BJ (cell line): ENCODE measurements at places on chromosomes 7 and 10. TPM values are rescaled to one million over a fixed set of nuclear protein-coding genes. Genes with fewer than 3 reads are reported as not detected.

GRCh38 chr7:79619216-79619615, 165.7 kb upstream of the MAGI2 start:
- no peak for DNase-seq

Gene SCRN1
- 81.4 and 107 TPM in 2 replicates for polyA plus RNA-seq

DNA sequence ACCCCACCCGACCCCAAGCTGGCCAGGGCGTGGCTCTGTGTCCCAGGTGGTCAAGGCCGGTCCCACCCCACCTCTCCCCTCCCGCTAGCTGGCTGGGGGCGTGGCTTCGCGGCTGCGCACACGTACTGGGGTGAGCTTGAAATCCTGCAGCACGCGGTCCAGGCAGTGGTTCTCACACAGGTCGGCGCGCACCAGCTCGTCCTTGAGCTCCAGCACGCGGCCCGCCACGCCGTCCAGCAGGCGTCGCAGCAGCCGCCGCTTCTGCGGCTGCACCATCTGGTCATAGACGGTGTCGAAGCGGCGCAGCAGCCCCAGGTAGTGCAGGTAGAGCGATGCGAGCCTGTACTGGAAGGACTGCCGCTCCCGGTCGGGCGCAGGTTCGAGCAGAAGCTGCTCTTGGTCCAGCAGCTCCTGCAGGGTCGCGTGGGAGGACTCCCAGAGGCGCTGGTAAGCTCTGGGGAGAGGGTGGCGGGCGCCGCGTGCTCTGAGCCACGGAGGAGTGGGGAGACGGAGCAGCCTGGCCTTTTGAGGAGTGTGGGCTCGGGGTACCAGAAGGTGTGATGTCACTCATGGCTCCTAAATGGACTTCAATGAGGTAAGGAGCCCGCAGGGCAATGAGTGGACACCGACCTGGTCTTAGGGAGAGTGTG, 5.8 kb downstream of the H2BK1 start:
- DNase-seq, result no peak

GRCh38 chr10:113965683-113966082, 78.0 kb upstream of the ADRB1 start:
- DNase-seq, result no peak

GRCh38 chr7:22900101-22900500, 77.5 kb upstream of the TOMM7 start:
- no peak for DNase-seq

DNA sequence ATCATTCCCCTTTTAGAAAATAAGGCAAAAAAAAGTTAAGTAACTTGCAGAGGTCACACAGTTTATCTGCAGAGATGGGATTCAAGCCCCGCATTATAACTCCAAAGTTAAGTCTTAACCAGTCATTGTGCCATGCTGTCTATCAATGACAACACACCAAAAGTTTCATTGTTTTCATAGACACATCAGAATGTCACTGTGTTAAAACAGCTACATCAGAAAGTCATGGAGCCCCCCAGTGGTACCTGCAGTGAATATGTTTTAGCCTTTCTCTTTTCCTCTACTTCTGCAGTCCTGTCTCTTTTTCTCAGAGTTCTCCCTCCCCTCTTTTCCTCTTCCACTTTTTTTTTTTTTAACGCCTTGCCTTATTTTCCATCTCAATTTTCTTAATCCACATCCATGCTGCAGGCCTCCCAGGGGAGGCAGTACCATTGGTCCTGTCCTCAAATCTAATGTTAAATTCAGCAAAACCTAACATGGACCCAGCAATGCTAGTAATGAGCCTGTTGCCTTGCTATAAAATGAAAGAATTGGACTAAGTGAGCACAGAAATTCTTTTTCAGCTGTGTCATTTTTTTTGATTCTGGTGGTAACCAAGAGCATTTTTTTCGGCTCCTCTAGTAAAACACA, 3.8 kb upstream of the NRCAM start:
- DNase-seq, result no peak

- DNase-seq, result no peak
Measured at GRCh38 chr10:92328993-92329392, 38.0 kb downstream of the MARCHF5 start.
